ENCODE measurements at places on chromosomes 16 and 17.

- DNase-seq: no peak
These were observed 412.3 kb downstream of the MAF start for GRCh38 chr16:79188115-79188738.

- DNase-seq: no peak
These were observed 2.4 kb upstream of the NFATC3 start for GRCh38 chr16:68082629-68083238.

GRCh38 chr16:56013962-56014552, 138.9 kb upstream of the CES5A start:
- DNase-seq: peak; percentile 48

- DNase-seq: no peak
These were observed 151.5 kb downstream of the KCNJ2 start for GRCh38 chr17:70320673-70321345.

DNA sequence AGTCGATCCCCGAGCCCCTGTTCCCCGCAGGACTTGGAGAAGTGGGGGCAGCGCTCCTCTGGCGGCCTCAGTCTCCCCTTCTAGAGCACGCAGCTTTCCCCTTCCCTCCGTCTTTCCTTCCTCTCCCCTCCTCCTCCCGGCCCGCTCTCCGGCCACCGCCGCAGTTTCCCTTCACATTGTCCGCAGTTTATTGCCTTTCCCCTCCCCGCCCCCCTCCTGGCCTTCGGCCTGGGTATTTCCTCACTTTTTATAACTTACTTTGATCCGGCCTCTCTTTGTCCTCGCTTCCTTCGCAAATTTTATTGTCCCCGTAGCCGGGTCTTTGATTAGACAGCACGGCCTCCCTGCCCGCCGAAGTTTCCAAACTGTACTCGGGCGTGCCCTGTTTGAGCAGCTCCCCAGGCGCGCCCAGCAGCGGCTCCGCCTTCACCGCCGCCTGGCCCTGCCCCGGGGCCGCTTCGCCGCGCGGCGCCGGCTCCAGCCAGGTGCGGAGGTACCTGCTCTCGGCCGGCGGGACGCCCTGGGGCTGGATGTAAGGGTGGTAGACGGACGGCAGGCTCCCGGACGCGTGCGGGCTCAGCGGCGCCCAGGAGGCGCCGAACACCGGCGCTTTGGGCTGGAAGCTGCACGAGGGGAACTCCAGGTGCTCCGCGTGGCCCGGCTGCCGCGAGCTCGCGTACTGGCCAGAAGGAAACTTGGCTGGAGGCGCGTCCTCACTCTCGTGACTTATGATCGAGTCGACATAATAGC, 488 bp downstream of the HOXB9 start:
- DNase-seq: no peak

GRCh38 chr17:19268611-19269010, 31.4 kb downstream of the EPN2 start:
- no peak for DNase-seq

GRCh38 chr16:53476867-53477266, 26.1 kb downstream of the AKTIP start:
- DNase-seq: no peak

DNA sequence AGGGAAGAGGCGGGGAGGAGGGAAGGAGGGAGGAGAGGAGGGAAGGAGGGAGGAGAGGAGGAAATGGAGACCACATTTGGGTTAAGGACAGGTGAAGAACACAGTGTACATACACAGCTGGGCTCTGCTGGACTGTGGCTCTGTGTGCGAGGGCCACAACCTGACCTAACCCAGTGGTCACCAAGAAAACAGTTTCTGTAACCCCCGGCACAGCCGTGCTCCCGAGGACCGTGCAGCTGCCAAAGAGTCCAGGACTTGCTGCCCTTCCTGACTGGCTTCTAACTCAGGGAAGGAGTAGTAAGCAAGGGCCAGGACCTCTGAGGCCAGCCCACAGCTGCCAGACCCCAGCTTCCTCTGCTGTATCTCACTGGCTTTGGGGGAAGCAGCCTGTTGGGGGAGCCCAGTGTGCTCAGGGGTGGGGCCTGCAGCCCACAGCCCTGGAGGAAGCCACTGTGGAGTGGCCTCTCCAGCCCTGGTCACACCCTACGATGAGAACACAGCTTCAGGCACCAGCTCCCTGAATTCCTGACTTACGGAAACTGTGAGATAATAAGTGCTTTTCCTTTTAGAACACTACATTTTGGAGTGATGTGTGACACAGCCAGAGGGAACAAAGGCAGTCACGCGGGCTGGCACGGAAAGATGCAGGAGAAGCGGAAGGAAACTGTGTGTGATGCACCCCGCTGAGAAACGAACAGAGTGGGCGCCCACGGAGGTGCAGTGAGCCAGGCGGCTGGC, 32.3 kb downstream of the SLC7A5 start:
- no peak for DNase-seq

- DNase-seq: no peak
These were observed 18.3 kb upstream of the EFCAB13 start for GRCh38 chr17:47305302-47305923.

GRCh38 chr16:10935226-10935915, 6.9 kb downstream of the DEXI start:
- no peak for DNase-seq

DNA sequence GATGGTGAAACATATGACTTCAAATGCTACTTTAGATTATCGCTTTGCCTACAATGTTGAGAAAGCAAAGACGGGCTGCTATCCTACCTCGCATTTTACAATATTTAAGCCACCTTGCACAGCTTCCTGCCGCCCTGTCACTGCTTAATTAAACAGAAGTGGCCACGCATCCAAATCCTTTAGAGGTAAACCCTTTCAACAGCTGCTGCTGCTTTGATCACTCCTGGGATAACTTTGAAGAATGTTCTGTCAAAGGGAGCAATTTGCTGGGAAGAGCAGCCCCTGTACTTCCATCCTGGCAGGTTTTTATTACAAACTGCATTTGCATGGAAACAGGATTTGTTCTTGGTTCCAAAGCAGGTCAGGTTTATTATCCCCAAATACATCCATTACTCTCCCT, 24.2 kb upstream of the SSTR2 start:
- no peak for DNase-seq

DNA sequence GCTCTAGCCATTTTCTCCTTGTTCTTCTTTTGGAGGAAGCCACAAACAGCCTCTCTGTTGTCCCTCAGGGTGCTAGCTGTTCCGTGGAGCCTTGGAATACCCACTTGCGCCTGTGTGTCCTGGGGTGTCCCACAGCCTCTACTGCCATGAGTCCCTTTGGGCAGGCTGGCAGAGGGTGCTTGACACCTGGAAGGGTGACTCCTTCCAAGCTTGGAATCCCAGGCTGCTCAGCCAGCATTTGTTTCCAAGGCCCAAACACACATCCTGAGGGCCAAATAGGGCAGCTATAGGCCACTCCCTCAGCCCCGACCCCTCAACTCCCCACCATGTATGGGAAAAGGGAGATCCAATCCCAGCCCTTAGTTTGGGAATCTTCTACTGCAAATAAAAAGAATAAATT, 14.9 kb downstream of the ZNHIT3 start:
- DNase-seq: no peak

GRCh38 chr16:80912651-80913050, 94.0 kb downstream of the CMC2 start:
- DNase-seq: no peak

GRCh38 chr16:87499189-87499486, 6.3 kb upstream of the ZCCHC14 start:
- peak; percentile 19 for DNase-seq

DNA sequence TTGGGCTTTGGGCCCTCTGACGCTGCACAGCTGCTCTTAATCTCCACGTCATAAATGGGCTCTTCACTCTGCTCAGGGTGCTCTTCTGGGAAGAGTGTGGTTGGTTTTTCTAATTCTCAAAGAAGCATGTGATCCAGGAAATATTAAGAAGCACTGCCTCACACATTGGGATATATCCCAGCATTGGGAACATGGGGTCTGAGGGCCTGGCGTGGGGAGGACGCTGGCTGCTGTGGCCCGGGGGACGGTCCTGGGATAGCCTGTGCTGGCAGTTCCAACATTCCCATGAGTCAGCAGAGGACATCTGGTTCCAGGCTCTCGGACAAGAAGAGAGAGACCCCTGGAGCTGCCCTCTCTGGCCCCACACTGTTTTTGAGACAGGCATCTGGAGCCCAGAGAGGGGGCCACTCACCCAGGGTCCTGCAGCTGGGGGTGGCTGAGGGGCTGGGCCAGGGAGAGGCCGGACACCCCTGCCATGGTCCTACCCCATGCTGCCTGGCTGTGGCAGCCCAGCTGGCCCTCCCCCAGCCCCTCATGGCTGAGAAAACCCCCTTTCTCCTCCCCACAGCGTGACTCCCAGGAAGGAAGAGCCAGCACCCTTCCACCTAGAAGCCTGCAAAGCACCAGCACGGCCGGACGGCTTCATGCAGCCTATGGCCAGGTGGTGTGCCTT, 58.8 kb downstream of the NT5M start:
- no peak for DNase-seq

- DNase-seq: no peak
These were observed 206.2 kb downstream of the CNTNAP4 start for GRCh38 chr16:76483307-76483909.

DNA sequence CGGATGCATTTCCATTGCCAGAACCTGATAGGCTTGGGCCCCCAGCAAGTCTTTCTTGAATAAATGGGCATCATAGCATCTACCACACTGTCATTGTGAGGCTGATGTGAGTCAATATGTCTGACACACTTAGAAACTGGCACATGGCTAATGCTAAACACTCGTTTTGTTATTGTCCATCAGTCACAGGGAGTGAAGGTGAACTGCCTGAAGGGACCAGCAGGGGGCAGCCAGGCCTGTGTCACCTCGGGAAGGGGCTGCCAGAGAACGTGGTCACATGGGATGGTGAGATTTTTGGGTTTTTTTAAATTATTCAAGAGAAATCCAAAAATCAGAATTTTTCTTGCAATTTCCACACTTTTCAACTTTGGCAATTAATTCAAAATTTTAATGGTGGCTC, 831 bp upstream of the RCVRN start:
- peak; percentile 26 for DNase-seq

DNA sequence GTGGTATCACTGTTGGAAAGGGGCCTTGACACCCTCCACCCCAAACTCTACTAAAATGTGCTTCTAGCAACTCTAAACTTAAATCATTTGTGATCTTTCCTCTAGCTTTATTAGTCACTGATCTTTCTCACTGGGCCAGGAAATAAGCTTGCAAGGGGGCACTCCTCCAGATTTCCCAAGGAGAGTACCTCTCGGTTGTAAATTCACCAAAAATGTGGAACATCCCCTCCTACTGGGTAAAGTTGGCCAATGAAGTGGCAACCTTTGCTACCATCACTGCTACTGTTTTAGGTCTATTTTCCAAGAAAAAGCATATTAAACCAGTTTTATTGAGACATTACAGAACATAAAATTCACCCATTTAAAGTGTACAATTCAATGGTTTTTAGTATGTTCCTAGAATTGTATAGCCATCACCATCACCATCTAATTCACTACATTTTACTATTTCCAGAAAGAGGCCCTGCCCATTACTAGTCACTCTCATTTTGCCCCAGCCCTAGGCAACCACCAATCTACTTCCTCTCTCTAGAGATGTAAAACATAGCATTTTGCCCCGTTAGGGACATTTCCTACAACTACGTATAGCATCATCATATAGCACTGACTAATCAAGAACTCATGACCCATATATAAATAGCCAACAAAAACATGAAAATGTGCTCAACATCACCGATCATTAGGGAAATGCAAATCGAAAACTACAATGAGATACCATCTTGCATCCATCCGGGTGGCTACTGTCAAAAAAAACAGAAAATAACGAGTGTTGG, 44.6 kb upstream of the ADCY9 start:
- no peak for DNase-seq

DNA sequence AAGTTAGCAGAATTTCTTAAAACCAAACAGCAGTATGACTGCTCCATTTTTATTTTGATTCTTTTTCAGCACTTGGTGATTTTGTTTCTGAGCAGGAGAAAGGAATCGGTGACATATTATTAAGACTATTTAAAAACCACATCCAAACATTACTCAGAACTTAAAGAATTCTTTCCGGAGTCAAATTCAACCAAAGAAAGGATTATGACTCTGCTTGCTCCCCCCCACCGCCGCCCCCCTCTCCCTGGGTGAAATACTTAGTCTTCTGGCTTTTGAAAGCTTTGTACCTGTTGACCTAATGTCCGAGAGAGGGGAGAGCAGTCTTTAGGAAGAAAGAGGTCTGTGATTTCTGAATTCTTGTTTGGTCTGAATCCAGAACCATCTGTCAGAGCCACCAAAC, 17.9 kb upstream of the COL1A1 start:
- DNase-seq: no peak

- no peak for DNase-seq
These were observed 220.1 kb downstream of the ZFHX3 start for GRCh38 chr16:72827866-72828265.

- DNase-seq: peak; percentile 78
These were observed 11.1 kb downstream of the SCN4A start for GRCh38 chr17:63961355-63962212.

GRCh38 chr16:27229891-27230470, 26.7 kb downstream of the KDM8 start:
- DNase-seq: no peak

GRCh38 chr17:79464318-79465010, 146.4 kb downstream of the RBFOX3 start:
- DNase-seq: no peak

DNA sequence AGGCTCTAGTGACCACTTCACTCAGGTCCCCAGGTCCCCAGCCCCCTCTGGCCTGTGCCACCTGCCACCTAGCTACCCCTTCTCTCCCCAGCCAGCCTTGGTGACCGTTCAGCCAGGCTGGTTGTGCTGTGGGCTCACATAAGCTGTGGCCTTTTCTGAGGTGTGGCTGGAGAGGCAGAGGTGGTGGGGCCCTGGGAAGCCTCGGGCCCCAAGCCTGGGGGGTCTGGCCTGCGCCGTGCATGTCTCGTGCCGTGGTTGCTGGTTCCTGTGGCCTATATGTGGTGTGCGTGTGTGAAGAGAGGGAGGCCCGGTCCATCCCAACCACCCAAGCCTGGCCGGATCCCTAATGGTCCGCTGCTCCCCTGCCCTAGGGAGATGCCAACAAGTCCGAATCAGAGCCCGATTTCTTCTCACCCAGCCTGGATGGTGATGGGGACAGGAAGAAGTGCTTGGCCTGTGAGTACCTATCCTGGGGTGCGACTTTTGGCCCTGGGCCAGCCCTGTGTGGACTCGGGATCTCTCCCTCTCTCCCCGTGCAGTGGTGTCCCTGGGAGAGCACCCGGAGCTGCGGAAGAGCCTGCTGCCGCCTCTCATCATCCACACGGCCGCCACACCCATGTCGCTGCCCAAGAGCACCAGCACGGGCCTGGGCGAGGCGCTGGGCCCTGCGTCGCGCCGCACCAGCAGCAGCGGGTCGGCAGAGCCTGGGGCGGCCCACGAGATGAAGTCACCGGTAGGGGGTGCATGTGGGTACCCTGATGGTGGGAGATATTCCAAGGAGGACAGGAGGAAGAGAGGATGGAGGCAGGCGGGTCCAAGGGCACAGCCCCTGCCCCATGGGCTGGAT, 35.9 kb downstream of the CACNA1G start:
- DNase-seq: no peak

- DNase-seq: no peak
These were observed 168.1 kb downstream of the C16orf95 start for GRCh38 chr16:87149051-87149450.

DNA sequence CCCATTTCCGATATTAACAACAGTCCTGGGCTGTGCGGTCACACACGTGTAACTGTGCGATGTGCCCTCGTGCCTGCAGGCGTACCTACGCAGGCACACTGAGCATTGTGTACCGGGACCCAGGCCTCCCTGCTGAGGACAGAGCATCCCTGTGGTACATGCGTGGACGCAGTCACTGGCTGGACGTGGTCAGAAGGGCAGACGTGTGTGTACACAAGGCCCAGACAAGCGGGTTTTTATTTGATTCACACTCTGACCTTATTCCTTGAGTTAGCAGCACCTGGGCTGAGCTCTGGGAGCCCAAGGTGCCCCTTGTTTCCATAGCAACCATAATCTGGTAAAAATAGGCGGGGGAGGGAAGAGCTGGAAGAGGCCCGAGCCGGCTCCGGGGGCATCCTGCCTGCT, 19.5 kb downstream of the RAP1GAP2 start:
- no peak for DNase-seq

All from NCI-H460 (cell line).